Activated naive CD4-positive, alpha-beta T cell treated with Interleukin-2 at 50 U/mL for 16 hours (primary cell): ENCODE measurements at places on chromosomes 1 and 21.

GRCh38 chr1:156664046-156664766 lies 13.0 kb downstream of the NES start:
- no peak for DNase-seq

DNA sequence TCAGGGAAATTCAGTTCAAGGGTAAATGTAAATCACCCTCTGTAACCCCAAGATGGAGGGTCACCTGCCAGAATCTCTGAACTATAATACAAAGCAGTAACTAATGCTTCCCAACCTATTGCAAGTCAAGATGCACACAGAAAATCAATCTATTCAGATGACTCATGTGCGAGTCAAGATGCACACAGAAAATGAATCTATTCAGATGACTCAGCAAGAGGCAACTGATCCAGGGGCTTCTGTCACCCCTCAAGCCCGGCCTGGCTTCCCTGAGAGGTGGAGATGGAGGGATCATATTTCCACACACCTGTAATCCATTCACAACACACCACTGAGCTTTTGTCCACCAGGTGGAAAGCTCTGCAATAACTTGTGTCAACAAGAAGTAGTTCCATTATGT lies 17.4 kb upstream of the HIVEP3 start:
- DNase-seq = peak; percentile 11

DNA sequence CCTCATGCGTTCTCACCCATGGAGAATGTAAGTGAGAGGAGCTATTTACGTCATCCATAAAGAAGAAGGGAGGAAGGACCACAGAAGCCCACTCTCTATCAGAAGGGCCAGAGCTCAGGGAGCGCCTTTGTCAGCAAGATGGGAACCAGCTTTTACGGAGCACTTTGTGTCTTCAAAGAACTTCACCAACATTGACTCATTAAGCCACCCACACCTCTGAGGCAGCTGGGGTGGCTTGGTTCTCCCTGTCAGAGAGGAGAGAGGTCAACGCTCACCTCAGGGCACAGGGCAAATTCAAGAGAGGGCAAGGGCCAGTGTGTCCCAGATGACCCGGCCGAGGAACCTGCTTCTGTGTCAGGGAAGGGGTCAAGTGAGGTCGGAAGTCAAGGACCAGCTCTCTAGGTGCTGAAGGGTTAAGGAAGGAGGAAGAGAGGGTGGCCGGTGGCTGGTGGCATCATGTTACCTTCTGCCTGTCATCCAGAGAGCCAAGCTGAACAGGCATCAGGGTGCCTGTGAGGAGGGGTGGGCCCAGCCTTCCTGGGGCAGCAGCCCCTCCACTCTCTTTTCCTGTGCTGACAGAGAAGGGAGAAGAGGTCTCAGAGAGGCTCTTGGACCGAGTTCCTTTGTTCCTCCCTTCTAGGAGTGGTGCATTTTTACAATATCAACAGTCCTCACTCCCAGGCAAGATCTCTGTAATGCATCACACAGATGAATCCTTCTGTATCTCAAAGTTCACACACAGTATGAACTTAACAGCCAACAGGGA lies 109.0 kb downstream of the ETS2 start:
- no peak for DNase-seq

DNA sequence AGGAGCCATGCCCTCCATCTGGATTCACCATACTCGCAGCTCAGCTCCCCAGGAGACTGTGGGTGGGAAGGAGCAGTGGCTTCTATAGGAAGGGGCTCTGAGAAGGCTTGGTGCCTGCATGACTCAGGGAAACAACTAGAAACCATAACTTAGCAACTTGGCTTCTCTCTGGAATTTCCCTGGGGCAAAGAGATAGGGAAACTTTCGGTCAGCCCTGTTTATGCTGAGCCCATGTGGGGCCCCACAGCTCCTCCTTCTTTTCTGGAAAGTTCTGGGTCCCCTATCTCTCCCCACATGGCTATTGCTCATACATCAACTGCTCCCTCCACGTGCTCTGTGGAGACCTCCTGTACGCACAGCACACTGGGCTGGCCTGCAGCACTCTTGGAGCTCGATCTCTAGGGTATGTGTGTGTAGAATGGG lies 39.3 kb downstream of the PLEKHA6 start:
- no peak for DNase-seq

DNA sequence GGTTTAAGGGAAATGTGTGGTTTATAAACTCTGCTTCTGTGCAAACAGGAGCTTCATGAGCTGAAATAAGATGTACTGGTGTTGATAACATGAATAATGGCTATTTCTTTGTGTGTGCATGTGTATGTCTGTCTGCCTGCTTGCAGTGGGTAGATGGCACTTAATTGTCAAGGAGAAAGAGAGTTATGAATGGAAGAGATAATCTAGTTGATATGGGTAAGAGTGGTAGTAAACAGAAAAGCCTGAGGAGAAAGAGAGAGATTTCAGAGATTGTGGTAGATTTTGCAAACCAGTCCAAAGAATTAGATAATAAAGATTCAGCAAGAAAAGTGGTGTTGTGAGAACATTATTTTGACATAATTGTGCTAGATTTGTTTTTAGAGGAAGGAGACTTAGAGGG lies 7.7 kb downstream of the SUCO start:
- DNase-seq = no peak

DNA sequence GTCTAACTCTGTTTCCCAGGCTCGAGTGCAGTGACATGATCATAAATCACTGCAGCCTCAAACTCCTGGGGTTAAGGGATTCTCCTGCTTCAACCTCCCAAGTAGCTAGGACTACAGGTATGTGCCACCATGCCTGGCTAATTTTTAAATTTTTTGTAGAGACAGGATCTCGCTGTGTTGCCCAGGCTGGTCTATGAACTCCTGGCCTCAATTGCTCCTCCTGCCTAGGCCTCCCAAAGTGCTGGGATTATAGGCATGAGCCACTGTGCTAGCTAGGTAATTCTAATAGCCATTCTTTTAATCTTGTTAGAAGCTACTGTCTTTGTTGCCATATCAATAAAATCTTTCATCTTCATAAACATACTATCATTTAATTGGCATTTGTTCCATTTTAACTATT lies 13.8 kb upstream of the MAST2 start:
- DNase-seq = no peak

DNA sequence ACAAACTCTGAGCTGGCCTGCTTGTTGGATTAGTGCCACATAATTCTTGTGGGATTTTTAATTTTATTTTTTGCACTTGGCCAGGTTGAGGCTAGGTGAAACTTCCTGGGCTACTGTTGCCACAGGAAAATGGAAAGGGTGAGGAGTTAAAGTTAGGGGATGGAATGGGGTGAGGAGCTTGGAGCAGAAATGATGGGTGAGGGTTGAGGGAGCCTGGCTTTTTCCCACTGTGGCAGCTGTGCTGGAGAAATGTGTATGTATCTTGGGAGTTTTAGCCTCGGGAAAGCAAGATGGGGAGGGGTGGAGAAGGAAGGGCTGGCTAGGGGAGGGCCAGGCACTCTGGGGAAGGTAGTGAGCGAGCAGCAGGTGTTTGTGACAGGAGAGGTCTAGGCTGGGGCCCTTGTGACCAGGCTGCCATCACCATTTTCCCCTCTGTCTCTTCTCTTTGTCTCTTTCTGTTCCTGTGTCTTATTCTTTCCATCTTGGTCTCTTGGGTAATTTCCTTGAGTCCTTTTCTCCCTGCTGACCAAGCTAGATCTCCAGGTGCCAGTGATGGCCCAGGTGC lies 2.0 kb downstream of the ZNF687 start:
- no peak for DNase-seq

GRCh38 chr1:214454569-214455396 lies 96.6 kb downstream of the PTPN14 start:
- DNase-seq = no peak

GRCh38 chr1:117605164-117605773 lies 579 bp upstream of the TENT5C start:
- no peak for DNase-seq

- no peak for DNase-seq
Measured at GRCh38 chr1:163068716-163069115, 445 bp upstream of the RGS4 start.

DNA sequence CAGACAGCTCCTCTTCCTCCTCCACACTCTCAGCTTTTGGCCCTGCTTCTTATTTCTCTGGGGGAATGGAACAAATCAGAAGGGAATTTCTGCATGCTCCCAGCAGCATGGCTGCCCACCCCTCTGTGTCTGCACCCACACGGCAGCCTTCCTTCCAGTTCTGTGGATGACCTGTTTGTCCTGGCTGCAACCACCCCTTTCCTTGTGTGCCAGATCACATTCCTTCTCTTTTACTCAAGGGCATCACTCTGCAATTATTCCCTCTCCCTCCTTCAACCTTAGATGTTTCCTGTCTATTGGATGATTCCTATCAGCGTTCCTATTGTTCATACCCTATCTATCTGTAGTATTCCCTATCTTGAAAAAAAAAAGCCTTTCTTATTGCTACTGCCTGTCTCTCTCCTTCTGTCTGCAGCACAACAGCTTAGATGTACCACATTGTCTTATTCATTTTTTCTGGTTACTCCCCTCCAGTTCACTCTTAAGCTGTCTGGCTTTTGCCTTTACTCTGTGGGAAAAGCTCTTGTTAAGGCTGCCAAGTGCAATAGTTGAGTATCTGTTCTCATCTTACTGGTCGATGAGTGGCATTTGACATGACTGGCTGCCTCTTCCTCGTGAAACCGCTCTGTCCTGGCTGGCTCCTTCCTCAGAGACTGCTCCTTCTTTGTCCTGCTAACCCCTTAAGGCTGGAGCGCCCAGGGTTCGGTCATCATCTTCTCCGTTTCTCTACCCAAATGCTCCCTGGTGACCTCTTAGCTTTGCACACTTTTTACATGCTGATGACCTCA lies 351.1 kb downstream of the CAMTA1 start:
- no peak for DNase-seq

- DNase-seq = no peak
Measured at GRCh38 chr1:216183007-216183406, 240.2 kb downstream of the USH2A start.

DNA sequence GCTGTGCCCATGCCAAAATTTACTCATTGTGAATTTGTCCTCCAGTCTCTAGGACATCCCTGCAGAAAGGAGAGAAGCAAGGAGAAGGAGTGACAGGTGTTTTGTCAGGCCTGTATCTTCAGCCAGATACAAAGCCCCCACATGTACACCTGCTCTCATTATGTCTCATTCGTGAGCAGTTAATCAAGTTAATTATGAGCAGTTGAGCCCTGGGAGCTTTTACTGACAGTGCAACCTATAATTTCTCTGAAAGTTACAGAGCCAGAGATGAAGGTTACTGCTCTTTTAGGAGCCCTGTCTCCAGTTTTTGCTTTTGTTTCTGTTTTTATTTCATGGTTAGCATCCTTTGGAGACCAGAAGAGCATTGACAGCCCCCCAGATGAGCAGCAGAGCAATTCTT lies 5.0 kb upstream of the ILDR2 start:
- DNase-seq = no peak

- DNase-seq = no peak
Measured at GRCh38 chr1:183543619-183544204, 46.5 kb downstream of the NCF2 start.

- no peak for DNase-seq
Measured at GRCh38 chr1:15081102-15081501, 72.4 kb upstream of the TMEM51 start.

- no peak for DNase-seq
Measured at GRCh38 chr1:169488157-169488556, 2.4 kb upstream of the SLC19A2 start.

GRCh38 chr21:34260277-34261008 lies 103.4 kb upstream of the KCNE2 start:
- DNase-seq = no peak

DNA sequence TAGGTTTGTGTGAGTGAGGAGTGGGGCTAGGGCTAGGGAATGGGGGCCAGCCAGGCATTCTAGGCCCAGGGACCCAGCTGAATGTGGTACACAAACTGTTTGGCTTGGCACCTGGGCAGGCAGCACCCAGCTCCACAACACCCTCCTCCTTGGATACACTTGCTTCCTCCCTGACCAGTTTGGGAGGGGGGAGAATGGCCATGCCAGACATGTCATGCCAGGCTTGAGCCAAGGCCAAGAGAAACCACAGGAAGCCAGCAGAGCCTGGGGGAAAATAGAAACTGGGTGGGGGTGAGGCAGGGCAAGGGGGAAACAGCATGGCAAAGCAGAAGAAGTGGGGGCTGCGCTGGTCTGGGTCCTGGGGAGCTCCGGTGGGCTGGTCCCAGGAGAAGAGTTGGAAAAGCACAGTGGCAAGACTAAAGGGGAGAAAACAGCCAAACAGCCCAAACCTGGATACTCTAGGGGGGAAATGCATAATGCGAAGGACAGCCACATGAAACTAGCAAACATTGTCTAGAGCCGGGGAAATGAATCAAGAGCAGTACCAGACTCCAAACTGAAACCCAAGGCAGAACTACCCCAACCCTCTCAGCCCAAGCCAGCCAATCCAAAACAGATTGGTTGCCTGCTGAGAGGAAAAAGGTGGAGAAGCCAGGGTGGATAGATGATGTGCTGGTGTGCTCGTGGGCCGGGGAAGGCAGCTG lies 47.9 kb downstream of the LGR6 start:
- no peak for DNase-seq

- DNase-seq = no peak
Measured at GRCh38 chr1:26210147-26210870, 19.9 kb downstream of the CATSPER4 start.

DNA sequence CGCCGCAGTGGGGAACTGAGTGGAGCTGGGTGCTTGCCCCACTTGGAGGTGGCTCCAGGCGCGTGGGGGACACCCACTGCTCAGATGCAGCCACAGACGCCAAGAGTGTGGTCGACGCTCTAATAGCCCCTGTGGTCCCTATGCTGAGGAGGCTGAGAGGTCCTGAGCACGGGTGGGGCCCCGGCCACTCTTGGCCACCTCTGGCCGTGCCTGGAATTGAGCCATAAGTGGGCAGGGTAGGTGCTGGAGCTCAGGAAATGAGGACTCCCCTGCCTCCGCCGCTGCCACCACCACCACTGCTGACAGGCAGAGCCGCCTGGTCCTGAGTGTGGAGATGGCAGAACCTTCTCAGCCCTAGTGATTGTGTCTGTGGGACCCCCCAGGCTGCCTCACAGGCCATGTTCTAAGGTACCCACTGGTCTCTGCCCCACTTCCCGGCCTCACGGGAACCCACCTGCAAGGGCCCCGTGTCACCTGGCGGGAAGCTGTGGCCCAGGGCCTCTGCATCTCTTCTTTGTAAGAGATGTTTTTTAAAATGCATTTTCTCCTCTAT lies 34.6 kb upstream of the DIP2A start:
- no peak for DNase-seq

GRCh38 chr1:175968486-175969172 lies 225.2 kb upstream of the TNR start:
- DNase-seq = no peak

GRCh38 chr21:33418691-33419090 lies 15.5 kb downstream of the IFNGR2 start:
- no peak for DNase-seq

- DNase-seq = no peak
Measured at GRCh38 chr1:184745929-184746638, 8.6 kb downstream of the EDEM3 start.

DNA sequence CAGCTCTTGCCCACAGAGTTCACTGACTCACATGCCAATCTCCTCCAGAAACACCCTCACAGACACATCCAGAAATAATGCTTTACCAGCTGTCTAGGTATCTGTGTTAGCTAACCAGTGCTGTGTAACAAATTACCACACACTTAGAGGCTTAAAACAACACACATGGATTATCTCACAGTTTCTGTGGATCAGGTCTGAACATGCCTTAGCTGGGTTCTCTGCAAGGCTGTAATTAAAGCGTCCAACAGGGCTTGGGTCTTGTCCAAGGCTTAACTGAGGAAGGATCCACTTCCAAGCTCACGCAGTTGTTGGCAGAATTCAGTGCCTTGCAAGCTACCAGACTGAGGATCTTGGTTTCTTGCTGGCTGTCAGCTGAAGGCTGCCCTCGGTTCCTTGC lies 92.5 kb upstream of the RGS4 start:
- DNase-seq = no peak
